ENCODE measurements at places on chromosomes 6 and 20. TPM values are rescaled to one million over a fixed set of nuclear protein-coding genes. Genes with fewer than 3 reads are reported as not detected.
A peak's percentile ranks its signal among the peaks of the same experiment; 100 is the strongest.

Gene FGD2
- polyA plus RNA-seq = 11.6 TPM

DNA sequence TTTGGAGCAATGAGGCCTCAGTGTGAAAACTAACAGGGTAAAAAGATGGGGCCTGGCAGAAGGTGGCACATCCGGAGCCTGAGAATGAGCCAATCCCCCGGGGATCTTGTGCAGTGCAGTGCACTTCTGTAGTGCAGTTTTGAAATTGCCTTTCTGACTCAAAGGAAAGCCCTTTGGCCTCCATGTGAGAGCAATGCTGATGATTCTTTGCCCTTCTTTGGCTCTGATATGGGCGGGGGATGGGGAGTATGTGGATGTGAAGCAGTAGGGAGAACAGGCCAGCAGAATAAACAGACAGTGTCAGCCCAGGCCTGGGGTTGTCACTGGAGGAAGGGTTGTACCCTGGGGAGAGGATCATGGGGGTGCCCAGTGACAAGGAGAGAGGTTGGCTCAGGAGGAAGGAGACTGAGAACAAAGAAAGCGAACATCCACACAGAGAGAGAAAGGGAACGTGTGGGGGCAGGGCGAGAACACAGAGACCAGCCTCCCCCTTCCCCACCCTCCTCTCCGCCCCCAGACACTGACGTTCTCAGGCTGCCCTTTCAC, 351.2 kb downstream of the CDC5L start:
- no peak overlapping the region for H3K4me3 ChIP-seq
- peak; percentile 86 for DNase-seq
- H3K27ac ChIP-seq = peak overlapping the region; percentile 76
- H3K36me3 ChIP-seq = no peaks in the 10 kb centered on the region
- peaks cover 35% of the 10 kb centered on the region for H3K4me1 ChIP-seq

DNA sequence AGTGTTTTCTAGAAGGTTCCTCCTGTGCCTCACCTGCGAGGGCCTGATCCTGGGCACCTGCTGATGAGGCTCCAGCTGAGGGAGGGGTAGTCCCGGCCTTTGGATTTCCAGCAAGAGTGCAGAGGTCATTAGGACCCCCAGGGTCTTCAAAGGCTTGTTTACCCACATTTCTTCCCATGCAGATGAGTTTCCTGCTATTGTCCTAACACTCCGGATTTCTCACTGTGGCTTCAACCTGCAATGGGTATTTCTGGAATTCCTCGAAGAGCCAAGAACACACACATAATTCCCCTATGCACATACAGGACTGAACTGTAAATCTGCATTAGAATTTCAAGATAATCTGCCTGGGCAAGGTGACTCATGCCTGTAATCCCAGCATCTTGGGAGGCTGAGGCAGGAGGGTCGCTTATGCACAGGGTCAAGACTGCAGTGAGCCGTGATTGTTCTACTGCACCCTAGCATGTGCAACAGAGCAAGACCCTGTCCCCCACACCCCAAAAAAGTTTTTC, 53.9 kb downstream of the ADNP start:
- no peak for DNase-seq
- H3K4me1 ChIP-seq = no peaks in the 10 kb centered on the region
- H3K27ac ChIP-seq = no peak overlapping the region

DNA sequence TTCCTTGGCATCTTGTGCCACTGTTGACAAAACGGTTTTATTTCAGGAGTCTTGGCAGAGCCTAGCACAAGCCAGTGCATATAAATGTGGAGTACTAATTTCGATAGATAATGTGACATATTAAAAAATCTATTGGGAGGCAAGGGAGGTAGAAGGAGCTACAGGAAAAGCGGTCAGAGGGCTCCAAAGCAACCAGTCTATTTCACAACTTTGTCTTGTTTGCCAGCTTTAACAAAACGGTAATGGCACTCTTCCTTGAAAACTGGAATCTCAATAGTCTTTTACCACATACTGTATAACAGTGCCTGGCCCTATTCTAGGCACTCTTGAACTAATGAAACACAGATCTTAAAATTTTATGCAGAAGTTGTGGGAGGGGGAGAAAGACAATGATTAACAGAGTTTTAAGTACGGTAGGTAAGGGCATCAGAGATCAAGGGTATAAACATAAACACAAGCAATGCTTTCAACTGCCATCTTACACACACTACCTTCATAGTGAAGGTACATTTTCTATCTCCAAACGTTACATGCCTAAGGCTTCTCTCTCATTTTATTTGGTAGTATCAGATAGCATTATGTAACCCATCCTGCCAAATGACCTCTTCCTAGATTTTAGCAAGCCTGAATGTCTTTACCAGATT, 33.5 kb upstream of the SYNCRIP start:
- no peaks in the 10 kb centered on the region for H3K27me3 ChIP-seq
- H3K4me3 ChIP-seq = peak overlapping the region; percentile 84
- peaks cover 9% of the 10 kb centered on the region for H3K4me1 ChIP-seq
- no peak overlapping the region for H3K27ac ChIP-seq

Gene C4A
- polyA plus RNA-seq = 4.0 TPM

DNA sequence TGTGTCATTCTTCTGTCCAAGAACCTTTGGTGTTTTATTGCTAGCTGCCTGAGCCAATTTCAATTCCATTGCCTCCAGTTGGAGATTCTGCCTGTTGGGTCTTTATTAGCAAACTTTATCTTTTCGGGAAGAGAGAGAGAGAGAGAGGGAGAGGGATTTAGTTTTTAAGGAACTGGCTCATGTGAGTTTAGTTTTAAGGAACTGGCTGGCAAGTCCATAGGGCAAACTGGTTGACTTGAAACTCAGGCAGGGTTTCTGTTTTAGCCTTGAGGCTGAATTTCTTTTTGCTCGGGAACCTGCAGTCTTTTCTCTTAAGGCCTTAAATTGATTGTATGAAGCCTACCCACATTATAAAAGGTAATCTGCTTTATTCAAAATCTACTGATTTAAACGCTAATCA, 23.0 kb downstream of the BCKDHB start:
- DNase-seq = no peak
- H3K4me1 ChIP-seq = peaks cover 8% of the 10 kb centered on the region
- H3K36me3 ChIP-seq = no peaks in the 10 kb centered on the region
- no peak overlapping the region for H3K4me3 ChIP-seq

- H3K27me3 ChIP-seq = no peaks in the 10 kb centered on the region
- peaks cover 3% of the 10 kb centered on the region for H3K36me3 ChIP-seq
- peak overlapping the region; percentile 55 for H3K27ac ChIP-seq
Observed at GRCh38 chr20:653590-654416, 803 bp upstream of the SRXN1 start.

GRCh38 chr6:138129190-138129589, 22.0 kb upstream of the PERP start:
- H3K4me3 ChIP-seq = no peak overlapping the region
- H3K27ac ChIP-seq = no peak overlapping the region
- no peaks in the 10 kb centered on the region for H3K36me3 ChIP-seq
- H3K4me1 ChIP-seq = no peaks in the 10 kb centered on the region
- no peak for DNase-seq

Gene ADGB
- polyA plus RNA-seq = not detected

DNA sequence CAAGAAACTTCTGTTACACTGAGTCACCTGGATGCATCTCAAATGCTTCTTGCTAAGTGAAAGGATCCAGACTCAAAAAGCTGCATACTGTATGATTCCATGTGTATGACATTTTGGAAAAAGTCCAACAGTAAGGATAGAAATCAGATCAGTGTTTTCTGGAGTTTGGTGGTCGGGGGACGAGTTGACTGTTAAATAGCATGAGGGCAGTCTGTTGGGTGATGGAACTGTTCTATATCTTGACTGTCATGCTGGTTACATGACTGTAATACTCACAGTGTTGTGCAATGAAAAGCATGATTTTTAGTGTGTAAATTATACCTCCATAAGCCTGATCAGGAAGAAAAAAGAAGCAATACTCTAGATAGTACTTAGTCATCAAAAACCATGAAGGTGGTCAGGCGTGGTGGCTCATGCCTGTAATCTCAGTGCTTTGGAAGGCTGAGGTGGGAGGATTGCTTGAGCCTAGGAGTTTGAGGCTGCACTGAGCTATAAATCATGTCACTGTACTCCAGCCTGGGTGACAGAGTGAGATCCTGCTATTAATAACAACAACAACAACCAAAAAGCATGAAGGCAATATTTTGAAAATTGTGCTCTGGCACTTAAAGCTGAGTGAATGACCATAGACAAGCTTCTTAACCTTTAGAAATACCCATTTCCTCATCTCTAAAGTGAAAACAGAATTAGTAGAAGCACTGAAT, 30.5 kb upstream of the SASH1 start:
- H3K27ac ChIP-seq = no peak overlapping the region
- H3K36me3 ChIP-seq = no peaks in the 10 kb centered on the region
- H3K4me1 ChIP-seq = no peaks in the 10 kb centered on the region
- DNase-seq = no peak
- H3K4me3 ChIP-seq = no peak overlapping the region
- no peaks in the 10 kb centered on the region for H3K27me3 ChIP-seq

- no peaks in the 10 kb centered on the region for H3K27me3 ChIP-seq
- DNase-seq = no peak
- peaks cover 3% of the 10 kb centered on the region for H3K4me1 ChIP-seq
Observed at GRCh38 chr6:3794092-3794491, 42.6 kb upstream of the PXDC1 start.

DNA sequence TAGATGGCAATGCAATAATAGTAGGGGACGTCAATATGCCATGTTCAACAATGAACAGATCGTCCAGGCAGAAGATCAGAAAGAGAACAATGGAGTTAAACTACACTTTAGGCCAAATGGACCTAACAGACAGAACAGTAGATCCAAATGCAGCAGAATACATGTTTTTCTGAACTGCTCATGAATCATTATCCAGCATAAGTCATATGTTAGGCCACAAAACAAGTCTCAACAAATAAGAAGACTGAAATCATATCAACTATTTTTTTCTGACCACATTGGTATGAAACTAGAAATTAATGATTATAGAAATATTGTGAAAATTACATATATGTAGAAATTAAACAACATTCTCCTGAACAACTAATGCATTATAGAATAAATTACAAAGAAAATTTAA, 10.2 kb upstream of the DEFB125 start:
- no peaks in the 10 kb centered on the region for H3K36me3 ChIP-seq
- no peaks in the 10 kb centered on the region for H3K4me1 ChIP-seq
- no peak overlapping the region for H3K4me3 ChIP-seq
- no peak overlapping the region for H3K27ac ChIP-seq
